RCC 7860 (cell line): ENCODE measurements at places on chromosomes 16 and 17.
A peak's percentile ranks its signal among the peaks of the same experiment; 100 is the strongest.

DNA sequence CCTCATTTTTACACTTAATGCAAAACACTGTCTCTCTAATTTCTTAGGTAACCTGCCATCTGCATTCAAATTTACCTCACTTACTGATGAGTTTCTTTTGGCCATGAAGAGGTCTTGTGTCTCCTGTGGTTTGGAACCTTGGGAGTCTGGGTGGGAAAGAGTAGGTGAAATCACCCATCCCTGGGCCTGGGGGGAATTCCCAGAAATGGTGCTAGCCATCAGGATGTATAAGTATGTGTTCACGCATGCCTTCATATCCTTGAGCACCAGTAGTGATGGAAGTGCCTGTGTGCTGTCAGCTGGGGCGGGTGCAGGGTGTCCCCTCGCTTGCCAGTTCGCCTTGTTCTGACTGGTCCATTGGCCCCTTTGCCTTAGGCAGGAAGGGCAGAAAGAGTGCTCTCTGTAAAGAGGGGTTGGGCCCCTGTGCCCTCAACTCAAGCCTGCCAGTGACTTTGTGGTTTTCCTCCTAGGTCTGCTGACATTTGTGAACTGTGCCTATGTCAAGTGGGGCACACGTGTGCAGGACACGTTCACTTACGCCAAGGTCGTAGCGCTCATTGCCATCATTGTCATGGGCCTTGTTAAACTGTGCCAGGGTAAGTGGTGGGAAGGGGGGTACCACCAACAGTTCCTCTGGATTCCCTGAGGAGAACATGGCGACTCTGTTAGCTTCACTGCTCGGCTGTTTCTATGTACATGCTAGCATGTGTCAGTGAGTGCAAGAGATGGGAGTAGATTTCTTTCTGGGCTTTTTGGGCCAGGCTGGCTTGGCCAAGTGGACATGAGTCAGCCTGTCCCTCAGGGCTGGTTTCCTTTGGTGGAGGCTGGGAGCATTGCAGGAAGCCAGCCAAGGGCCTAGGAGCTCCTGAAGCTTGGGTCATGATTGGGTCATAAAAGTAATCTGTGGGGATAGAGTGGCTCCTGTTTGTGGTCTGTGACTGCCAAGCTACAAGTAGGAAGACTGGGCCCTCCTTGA lies 23.2 kb downstream of the SLC7A6OS start:
- peak; percentile 73 for DNase-seq

GRCh38 chr16:75296606-75297005 lies 45.2 kb upstream of the BCAR1 start:
- DNase-seq, result no peak

- DNase-seq, result peak; percentile 67
These were observed 18.6 kb downstream of the CDH16 start for GRCh38 chr16:66899945-66900710.

GRCh38 chr17:63082273-63082861 lies 116.3 kb downstream of the TANC2 start:
- no peak for DNase-seq

DNA sequence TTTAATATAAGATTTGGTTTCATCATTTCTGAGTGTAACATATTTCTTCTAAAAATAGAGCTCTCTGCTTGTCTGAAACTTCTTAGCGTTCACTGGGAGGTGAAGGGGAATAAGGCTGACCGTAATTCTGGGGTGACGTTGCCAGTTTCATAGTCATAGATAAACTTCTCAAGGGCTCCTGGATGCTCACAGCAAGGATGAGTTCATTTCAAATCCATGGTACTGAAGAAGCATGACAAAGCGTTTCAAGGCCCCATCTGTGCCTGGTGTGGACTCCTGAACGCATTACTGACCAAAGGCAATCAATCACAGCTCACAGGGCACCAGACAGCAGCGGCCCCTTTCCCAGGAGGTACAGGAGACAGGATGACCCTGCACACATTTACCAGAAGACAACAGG lies 12.0 kb upstream of the EVPL start:
- no peak for DNase-seq

- DNase-seq, result no peak
These were observed 40.8 kb downstream of the CDH3 start for GRCh38 chr16:68685685-68686478.

- no peak for DNase-seq
These were observed 8.6 kb upstream of the TSPOAP1 start for GRCh38 chr17:58337210-58337599.

- DNase-seq, result peak; percentile 67
These were observed 170.2 kb upstream of the SALL1 start for GRCh38 chr16:51321251-51321650.

- no peak for DNase-seq
These were observed 516 bp downstream of the CPNE2 start for GRCh38 chr16:57092786-57093411.
